ENCODE measurements at places on chromosomes 1 and 21.

DNA sequence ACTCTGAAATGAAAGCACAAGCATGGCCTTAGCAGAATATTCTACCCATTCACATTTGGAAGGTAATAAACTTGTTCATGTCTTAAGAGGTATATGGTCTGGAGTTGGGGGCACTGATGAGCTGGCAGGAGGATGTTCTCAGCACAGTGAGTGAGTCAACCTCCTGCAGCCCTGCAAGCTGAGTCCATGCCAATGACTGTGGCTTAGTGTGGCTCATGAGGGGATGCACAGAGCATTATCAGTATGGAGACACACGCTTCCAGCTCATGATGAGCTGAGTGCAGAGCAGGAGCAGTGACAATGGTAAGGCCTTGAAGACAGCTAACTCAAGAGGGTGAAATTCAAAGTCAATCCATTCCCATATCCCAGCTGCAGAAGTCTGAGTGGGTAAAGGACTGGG lies 102.3 kb downstream of the TNFSF18 start:
- DNase-seq, result no peak

- no peak for DNase-seq
Observed at GRCh38 chr21:35088319-35088771, 39.2 kb upstream of the RUNX1 start.

DNA sequence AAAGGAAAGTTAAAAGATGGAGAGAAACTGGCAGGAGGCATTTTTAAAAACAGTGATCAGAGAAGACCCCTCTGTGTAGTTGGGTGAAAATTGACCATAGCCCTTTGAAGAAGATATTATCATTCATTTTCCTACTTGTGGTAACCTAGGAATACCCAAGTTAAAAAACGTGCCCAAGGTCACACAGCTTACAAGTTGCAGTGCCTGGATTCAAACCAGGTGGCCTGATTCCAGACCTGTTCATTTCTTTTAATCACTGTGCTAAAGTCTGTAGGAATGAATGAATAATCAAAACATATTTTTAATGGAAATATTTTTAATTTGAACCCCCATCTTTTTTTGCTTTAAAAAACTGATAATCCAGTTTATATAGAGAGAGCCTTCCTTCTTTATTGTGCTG lies 35.6 kb downstream of the MARK1 start:
- no peak for DNase-seq

DNA sequence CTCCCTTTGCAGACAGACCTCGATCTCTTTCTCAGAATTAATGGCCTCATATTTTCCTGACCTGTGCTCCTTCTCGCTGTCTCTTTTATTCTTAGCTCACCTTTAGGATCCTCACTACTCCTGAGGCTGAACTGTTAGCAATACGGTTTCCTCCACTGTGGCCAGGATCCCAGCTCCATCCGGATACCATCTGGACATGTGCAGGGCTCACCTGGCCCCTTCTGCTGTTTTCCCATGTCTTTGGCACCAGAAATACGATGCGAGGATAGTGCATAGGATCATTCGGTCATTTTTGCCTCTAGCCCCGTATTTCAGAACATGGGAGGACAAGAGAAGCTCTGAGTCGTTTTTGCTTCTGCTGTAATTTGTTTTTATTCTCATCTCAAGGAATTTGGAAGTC lies 108.5 kb upstream of the KIF26B start:
- no peak for DNase-seq

DNA sequence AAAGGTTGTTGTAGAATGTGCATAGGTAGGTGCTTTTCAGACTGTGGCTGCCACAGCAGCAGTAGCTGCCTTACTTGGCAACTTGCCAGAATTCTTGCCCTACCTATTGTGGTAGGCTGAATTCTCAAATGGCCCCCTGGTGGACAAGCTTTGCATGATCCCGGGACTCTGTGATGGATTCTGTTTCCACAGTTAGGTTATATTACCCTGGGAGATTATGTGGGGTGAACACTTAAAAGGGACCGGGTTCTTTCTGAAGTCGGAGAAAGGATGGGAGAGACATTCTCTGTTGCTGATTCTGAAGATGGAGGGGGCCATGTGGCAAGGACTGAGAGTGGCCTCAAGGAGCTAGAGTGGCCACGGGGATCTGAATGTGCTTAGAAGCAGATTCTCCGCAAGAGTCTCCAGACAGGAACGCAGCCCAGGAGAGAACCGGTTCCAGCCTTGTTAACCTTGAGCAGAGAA lies 32.1 kb upstream of the KCNE1 start:
- peak; percentile 46 for DNase-seq

DNA sequence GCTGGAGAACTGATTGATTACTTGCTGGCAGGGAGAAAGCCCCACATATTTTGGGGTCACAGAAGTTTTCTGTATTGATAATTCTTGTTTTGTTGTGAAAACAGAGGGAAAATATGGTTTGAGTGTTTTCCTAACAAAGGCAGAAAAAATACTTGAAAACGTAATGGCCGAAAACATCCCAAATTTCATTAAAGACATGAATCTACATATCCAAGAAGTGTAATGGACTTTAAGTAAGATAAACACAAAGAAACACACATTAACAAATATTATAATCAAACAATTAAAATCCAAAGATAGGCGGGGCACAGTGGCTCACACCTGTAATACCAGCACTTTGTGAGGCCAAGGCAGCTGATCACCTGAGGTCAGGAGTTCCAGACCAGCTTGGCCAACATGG lies 39.6 kb downstream of the SHCBP1L start:
- DNase-seq, result no peak

DNA sequence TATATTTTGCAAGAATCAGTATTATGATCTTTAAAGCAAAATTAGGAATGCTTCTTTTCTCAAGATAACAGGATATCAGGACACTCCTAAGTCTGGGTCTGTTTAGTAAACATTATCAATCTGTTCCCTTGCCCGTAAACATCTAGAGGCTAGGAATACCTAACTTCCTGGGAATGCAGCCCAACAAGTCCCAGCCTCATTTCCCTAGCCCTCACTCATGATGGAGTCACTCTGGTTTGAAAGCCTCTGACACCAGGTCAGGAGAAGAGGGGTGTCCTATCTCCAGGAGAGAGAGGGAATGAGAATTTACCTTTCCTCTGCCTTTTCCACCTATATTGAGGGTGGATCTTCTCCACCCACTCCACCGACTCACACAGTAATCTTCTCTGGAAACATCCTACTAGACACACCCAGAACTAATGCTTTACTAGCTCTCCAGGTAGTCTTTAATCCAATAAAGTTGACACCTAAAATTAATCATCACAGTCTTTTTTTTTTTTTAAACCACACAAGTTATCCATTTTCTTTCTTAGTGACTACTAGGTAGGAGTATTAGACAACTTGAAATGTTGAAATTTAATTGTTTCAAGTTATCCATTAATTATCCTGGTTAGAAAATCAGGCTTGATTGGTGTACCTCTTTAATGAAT lies 659.3 kb downstream of the USP25 start:
- DNase-seq, result no peak

- DNase-seq, result no peak
Observed at GRCh38 chr1:12185918-12186678, 19.3 kb downstream of the TNFRSF1B start.

DNA sequence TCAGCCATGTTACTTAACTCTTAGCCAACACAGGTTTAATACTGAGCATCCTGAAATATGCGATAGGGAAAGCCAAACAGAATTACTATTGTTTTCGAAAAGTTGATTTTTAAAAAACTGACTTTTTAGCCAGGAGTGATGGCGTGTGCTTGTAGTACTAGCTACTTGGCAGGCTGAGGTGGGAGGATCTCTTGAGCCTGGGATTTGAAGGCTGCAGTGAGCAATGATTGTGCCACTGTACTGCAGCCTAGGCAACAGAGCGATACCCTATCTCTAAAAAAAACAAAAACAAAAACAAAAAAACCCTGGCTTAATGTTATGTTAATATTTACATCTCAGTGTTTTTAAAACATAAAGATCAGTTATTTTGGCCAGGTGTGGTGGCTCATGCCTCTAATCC lies 16.7 kb downstream of the NMNAT1 start:
- peak; percentile 4 for DNase-seq

- DNase-seq, result no peak
Observed at GRCh38 chr1:168755800-168756418, 26.9 kb upstream of the DPT start.

- no peak for DNase-seq
Observed at GRCh38 chr21:41950941-41951351, 2.9 kb downstream of the C2CD2 start.

DNA sequence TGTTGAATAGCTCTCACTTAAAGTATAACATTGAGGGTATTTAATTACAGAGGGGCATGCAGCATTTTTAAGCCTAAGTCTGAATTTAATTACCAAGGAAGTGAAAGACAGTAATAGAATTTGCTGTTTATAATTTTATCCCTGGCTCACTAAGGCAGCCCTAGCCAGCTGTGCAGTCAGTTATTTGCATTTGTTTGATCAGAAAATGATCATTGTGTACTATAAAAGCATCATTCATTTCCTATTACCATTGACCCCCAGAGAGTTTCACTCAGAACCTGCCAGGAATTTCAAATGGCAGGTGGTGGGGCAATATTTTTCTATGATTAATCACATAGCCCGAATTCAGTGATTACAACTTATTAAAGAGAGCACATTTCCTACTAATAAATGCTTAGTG lies 277.1 kb upstream of the KAZN start:
- no peak for DNase-seq

- no peak for DNase-seq
Observed at GRCh38 chr1:193321242-193321840, 134.9 kb upstream of the B3GALT2 start.

GRCh38 chr1:83098791-83099190 lies 900.1 kb downstream of the TTLL7 start:
- no peak for DNase-seq

DNA sequence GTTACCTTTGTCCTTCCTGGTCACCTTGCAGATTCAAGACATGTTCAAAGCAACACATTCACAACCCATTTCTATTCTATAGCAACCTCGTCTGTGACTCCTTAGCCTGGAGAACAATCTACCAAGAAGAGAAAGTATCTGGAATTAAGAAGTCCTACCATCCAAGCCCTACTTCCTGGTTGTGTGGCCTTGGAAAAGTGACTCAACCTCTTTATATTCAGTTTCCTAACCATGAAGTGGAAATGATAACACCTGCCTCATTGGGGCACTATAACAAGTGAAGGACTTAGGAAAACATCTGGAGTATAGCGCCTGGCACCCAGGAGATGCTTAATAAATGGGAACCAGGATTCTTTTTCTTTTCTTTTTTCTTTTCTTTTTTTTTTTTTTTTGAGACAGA lies 36.5 kb upstream of the SRRM1 start:
- no peak for DNase-seq
